ENCODE measurements at places on chromosomes 5 and 9.

DNA sequence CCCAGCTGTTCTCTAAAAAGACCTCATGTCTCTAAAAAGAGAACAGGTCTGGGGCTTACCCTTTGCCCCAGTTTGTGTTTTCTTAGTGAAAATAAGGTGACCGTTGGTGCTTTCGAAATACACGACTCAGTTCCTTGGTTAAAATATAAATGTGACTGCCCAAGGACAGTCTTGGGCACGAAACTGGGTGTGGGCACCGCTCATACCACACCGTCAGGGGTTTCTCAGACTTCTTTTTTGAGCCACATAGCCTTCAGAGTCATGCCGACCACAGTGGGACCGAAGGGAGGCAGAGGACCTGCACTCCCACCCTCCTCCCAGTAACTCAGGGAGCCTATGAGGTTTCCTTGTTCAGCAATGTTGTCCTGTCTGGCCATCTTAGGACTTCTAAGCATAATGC lies 6.5 kb downstream of the SNX18 start:
- DNase-seq: no peak

DNA sequence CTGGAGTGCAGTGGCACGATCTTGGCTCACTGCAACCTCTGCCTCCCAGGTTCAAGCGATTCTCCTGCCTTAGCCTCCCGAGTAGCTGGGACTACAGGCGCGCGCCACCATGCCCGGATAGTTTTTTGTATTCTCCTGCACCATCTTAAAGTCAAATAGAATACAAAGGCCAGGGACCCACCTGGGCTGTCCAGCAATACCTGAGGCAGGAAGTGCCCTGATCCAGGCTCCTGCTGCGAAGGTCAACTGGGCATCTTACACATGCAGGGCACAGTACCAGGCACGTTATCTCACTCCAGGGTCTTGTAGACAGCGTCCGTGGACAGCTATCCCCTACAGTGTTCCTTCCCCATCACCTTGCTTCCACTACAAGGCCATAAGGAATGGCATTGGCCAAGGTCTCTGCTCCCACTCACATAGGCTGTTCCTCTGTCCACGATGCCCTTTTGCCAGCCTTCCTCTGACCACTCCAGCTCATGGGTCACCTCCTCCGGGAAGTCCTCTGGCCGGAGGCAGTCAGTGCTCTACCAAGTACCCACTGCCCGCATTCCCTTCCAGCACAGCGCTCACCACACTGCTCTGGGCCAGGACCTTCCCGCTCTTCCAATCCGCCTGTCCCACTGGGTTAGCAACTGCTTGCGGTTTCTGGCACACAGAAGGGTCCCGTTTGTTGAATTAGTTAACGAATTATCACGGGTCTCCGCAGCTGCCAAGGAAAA lies 978 bp downstream of the P4HA2 start:
- DNase-seq: no peak

DNA sequence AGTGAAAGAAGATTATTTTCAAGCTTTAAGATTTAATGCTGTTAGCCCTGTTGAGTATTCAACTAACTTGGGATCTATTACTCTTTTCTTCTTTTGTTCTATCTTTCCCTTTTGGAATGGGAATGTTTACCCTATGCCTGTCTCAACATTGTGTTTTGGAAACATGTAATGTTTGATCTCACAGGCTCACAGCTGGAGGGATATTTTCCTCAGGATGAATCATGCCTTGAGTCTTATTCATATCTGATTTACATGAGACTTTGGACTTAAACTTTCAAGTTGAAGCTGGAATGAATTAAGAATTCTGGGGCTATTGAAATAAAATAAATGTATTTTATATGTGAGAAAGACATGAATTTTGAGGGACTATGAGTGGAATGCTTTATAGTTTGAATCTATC lies 607.8 kb upstream of the PTGER4 start:
- DNase-seq: no peak

- no peak for DNase-seq
Observed at GRCh38 chr5:75028090-75028489, 24.3 kb downstream of the GCNT4 start.

DNA sequence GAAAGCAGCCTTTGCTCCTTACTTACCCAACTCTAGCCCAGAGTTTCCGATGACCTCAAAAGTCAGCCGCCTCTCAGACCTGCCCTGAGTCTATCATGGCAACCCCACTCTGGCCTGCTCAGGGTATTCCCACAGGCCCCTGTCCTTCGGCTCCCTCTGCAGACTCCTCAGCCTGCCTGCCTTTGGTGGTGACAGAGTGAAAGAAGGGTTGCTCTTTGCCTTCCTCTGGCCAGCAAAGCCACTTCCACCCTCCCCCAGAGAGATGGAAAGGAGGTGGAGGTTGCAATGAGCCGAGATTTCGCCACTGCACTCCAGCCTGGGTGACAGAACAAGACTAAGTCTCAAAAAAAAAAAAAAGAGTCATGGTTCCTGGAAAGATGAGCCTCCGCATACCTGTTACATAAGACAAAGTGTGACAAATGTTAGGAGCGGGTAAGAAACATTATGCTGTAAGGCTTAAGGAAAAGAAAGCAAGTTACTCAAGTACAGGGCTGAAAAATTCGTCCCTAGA lies 2.3 kb upstream of the SMIM33 start:
- peak; percentile 85 for DNase-seq

DNA sequence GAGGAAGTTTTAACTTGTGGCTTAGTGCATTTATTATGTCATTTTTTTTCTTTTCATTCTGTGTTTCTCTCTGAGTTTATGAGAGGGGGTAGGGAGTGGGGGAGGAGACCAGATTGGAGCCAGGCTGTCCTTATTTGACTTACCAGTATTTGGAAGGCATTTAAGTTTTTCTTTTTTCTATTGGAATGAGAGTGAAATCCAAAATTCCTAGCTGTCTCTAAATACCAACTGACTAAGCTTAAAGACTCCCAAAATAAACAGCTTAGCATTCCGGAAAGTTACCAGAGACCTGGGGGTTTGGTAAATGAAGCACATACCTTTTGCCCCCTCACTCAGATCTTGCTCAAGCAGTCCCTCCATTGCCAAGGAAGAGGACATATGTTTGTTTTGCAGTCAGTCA lies 581.9 kb upstream of the BRINP1 start:
- DNase-seq: no peak

- no peak for DNase-seq
Observed at GRCh38 chr5:124514956-124515355, 231.5 kb downstream of the ZNF608 start.

DNA sequence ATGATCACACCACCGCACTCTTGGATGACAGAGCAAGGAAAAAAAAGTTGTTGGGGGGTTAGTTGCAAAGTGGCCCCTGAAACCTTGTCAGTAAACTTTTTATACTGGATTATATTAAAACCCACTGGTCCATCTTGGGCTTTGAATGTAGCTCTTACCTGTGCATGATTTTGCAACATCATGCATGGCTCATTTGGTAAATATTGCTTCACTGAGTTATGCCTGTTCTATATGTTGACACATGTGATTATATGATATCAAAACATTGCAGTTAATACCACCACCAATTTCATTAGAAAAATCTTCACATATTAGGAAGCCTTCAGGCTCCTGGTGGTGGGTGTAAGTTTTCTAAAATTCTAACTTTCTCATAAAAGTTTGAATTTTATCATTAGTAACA lies 41.9 kb downstream of the DYNC2I2 start:
- no peak for DNase-seq
